ENCODE measurements at places on chromosomes 12 and 14.

DNA sequence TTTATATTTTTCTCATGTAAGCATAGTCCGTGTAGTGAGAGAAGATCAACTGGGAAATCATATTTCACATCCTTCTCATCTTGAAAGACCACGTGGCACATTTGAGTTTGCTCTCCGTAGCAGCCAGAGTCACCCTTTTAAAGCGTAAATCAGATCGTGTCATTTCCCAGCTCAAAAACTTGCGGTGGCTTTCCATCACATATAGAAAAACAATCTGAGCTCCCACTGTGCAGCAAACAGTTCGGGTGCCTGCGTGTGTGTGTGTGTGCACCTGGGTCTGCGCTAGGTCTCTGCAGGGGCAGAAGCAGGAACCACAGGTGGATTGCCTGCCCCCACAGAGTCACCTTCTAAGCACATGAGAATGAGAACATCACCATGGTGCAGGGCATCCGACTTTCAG lies 338.2 kb downstream of the TRHDE start:
- no peak for DNase-seq

GRCh38 chr14:34665785-34666435 lies 36.0 kb upstream of the SNX6 start:
- DNase-seq = no peak

GRCh38 chr14:93778453-93778852 lies 9.8 kb downstream of the PRIMA1 start:
- DNase-seq = no peak

- DNase-seq = no peak
These were observed 23.3 kb downstream of the BMAL2 start for GRCh38 chr12:27355979-27356378.

DNA sequence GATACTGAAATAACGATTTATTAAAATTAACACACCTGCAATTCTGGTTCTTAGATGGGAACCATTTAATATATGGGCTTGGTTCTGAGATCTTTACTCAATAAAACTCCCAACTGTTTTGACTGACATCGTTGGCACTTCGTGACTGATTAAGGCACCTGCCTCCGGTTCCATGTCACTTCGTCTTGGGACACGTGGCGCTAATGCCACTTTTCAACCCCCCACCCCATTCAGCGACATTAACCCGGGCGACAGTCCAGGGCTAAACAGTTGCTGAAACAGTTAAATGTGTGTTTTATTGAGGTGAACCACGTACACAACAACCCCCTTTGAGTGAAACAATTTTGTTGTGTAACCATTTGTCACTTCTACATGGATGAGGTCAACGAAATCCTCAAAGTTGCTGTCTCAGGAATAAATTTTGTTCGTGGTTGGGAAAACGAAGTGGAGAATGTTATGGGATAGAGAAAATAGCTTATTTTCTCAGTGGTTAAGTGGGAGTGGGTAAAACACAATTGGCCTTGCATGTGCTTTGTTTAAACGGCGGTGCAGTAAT lies 9.9 kb upstream of the SLC38A2 start:
- DNase-seq = no peak

DNA sequence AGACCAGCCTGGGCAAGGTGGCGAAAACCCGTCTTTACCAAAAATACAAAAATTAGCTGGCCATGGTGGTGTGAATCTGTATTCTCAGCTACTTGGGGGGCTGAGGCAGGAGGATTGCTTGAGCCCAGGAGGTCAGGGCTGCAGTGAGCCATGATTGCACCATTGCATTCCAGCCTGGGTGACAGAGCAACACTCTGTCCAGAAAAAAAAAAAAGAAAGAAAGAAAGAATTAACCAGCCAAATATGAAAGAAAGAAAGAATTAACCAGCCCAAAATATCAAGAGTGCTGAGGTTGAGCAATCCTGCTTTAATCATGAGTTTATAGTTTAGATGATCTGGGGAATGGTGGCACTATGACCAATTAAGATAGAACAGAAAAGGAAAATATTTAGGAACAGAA lies 3.5 kb upstream of the ACTN1 start:
- no peak for DNase-seq

GRCh38 chr12:66598079-66598478 lies 80.8 kb downstream of the GRIP1 start:
- DNase-seq = no peak

GRCh38 chr14:41235466-41235865 lies 371.2 kb upstream of the LRFN5 start:
- no peak for DNase-seq

DNA sequence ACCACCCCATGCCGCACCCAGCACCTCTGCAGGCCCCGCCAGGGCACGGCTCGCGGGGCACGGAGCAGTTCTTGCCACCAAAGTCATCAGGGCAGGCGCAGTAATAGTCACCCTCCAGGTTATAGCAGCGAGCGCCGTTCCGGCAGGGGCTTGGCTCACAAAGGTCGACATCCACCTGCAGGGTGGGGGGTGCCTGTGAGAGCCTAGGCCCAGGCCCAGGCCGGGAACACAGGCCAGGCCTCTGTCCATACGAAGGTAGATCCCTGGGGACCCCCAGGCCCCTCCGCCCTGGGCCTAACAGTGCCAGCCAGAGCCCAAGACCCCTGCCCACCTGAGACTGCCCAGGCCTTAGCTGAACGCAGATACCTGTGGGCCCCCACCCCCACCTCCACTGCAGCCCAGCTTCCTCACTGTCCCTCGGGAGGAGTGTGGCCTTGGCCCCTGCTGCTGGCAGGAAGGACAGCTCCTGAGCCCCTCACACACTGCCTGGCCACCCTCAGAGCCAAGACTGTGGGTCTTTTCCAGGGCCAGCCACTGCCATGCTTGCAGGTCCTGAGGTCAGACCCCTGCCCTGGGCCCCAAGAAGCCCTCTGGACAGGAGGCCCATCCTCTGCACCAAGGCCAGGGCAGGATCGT lies 19.3 kb downstream of the JAG2 start:
- DNase-seq = no peak

DNA sequence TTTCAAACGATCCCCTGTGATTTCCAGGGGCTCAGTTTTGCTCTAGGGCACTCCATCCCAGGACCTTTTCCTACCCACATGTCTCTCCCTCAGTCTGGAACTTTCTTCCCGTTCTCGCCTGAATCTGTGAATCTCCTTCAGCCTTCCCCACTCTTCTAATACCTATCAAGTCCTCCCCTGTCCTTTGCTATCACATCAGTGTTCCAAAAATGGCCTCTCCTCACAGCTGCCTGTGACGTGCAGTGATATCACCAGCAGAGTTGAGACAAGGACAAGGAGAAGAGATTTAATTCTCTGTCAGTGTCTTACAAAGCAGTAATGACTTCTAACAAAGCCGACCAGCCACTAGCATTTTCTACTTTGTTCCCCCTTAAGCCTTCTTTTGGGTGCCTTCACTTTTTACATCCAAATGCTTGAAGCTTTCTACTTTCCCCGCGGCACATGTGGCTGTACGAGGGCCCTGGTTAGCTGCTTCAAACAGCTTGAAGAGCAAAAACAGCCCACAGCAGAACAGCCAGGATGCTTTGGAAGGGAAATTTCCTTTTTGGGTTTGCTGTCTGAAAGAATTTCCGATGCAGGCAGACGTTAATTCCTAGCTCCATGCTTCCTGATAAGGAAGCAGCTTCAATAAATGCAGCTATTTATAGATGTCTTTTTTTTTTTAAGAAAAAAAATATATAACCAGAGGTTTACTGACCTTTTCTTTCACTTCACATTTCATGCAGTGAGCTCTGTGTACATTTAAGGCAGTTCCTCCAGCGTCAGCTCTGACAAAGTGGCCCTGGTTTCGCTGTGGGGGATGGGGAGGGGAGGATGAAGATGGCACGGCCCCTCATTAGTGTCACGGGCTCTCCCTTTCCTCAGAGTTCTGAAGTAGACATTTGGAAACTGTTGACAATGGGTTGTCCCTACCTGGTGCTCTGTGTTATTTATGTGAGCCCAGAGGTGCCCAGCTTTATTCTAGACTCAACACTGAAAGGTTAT lies 109.3 kb downstream of the ETV6 start:
- DNase-seq = no peak

- no peak for DNase-seq
These were observed 201.0 kb downstream of the KTN1 start for GRCh38 chr14:55781046-55781445.

GRCh38 chr14:50768680-50769079 lies 62.3 kb downstream of the NIN start:
- no peak for DNase-seq

DNA sequence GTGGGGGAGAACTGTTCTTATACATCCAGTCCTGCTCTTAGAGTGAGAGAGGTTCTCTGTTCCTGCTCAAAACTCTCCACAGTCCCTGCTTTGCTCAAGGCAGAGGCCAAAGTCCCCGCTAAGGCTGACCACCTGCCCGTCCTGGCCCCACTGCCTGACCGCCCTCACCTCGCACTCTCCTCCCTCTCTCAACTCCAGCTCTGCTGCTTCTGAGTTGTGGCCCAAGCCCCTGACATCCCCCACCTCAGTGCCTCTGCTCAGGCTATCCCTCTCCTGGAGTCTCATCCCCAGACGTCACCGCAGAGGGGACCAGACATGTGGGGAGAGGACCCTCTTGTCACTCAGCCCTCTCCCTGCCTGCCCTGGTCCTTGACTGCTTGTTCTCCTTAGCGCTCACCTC lies 110.6 kb downstream of the CALM1 start:
- no peak for DNase-seq

- DNase-seq = no peak
These were observed 189.7 kb upstream of the GRIN2B start for GRCh38 chr12:14171106-14171505.

DNA sequence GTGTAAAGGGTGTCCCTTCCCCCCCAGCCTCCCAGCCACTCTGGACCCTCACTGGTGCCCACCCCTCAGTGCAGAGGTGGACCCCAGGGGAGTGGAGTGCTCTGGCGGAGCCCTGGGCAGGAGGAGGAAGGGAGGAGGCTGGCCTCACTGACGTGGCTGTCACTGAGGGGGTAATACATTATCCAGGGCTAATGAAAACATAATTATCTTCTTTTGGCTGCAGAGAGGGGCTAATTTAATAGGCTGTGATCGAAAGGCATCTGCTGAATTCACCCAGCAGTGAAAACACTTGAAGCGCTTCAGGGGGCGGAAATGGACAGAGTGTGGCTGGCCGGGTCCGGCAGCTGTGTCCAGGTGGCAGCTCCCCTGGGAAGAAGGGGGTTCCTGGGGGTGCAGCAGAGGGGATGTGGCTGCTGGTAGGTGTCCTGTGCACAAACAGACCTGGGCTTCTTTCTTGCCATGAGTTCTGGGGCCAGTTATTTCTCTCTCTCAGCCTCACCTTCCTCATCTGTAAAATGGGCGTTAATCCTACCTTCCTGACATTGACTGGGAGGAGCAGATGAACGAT lies 3.7 kb upstream of the NOS1 start:
- no peak for DNase-seq

- DNase-seq = no peak
These were observed 41.9 kb downstream of the TTC6 start for GRCh38 chr14:37637341-37637740.

GRCh38 chr14:66477567-66477966 lies 8.6 kb upstream of the CCDC196 start:
- DNase-seq = no peak

DNA sequence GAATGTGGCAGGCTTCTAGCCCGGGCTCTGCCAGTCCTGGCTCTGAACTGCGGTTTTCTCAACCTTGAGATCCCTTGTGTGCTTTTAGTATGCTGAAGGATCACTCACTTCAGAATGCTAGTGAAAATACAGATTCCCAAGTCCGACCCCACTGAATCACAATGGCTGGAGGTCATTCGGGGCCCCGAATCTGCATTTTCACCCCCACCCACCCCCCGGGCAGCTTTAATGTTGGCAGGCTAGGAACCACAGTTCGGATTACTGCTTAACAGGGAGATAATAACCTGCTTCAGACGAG lies 573 bp upstream of the SUSD6 start:
- DNase-seq = no peak

- DNase-seq = no peak
These were observed 11.7 kb downstream of the HSP90AA1 start for GRCh38 chr14:102075155-102075554.

DNA sequence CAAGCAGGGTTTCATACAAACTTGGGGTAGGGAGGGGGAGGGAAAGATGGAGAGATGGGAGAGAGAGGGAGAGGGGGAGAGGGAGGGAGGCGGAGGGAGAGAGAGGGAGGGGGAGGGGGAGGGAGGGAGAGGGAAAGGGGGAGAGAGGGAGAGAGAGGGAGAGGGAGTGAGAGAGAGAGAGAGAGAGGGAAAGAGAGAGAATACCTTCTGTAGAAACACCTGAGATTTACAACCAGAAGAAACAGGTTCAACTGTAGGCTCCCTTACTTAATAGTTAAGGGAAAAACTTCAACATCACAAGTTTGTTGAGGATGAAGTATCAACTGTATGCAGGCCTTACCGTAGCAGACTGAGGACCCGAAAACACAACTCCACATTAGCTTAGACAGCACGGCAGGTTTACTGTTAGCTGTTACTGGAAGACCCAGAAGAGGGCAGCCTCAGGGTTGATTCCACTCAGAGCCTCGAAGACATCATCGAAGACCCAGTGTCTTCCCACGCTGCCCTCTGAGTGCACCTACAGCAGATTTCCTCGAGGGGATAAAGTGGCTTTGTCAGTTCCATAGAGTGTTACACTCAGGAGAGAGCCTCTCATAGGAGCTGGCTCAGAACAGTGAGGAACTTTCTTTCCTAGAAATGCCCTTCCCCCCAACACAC lies 72.4 kb downstream of the NT5DC3 start:
- DNase-seq = no peak

GRCh38 chr14:54749180-54749579 lies 153.4 kb downstream of the GCH1 start:
- no peak for DNase-seq

- no peak for DNase-seq
These were observed 100.0 kb downstream of the PRIMA1 start for GRCh38 chr14:93688239-93688666.

- no peak for DNase-seq
These were observed 326.8 kb downstream of the SYT1 start for GRCh38 chr12:79191391-79191790.

DNA sequence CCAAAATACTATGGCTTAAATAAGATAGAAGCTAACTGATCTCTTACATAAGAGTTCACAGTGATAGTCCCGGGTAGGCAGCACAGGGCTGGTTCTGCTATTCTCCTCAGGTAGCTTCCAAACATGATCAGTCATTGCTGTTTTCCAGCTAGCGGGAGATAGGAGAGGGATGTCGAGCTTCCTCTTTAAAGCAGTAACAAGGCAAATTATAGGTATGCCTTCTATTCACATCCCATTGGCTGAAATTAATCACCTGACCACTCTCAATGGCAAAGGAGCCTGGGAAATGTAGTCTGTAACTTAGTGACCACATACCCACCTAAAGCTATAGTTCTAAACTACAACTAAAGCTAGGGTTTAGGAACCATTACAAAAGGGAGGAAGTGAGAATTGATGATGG lies 34.5 kb upstream of the VRK1 start:
- no peak for DNase-seq

DNA sequence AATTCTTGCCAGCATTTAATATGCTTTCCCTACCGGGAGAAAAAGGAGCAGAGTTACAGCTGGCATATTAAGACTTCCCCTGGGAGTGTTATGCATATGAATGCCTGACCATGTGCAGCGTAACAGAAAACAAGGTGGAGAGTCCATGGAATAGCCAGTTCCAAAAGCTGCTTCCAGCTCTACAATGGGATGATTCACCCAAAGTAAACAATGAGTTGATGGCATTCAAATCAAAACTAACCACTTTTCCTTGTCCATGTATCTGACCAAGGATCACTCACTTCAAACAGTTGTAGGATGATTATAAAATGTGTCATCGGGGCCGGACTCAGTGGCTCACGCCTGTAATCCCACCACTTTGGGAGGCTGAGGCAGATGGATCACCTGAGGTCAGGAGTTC lies 48.1 kb upstream of the BICDL1 start:
- no peak for DNase-seq

GRCh38 chr12:113837528-113838296 lies 128.4 kb downstream of the RBM19 start:
- no peak for DNase-seq
